ENCODE measurements at places on chromosomes 12 and 14. TPM values are rescaled to one million over a fixed set of nuclear protein-coding genes. Genes with fewer than 3 reads are reported as not detected.

The MMP17 gene
- total RNA-seq = 3.3 TPM

The PRIM1 gene
- total RNA-seq = 17.3 TPM

The HCAR1 gene
- total RNA-seq = 3.4 TPM

The RASSF9 gene
- total RNA-seq = 1.3 TPM
